ENCODE measurements at places on chromosomes 6 and 20.
A peak's percentile ranks its signal among the peaks of the same experiment; 100 is the strongest.

- no peak for DNase-seq
Observed at GRCh38 chr20:14570811-14571210, 233.4 kb upstream of the FLRT3 start.

DNA sequence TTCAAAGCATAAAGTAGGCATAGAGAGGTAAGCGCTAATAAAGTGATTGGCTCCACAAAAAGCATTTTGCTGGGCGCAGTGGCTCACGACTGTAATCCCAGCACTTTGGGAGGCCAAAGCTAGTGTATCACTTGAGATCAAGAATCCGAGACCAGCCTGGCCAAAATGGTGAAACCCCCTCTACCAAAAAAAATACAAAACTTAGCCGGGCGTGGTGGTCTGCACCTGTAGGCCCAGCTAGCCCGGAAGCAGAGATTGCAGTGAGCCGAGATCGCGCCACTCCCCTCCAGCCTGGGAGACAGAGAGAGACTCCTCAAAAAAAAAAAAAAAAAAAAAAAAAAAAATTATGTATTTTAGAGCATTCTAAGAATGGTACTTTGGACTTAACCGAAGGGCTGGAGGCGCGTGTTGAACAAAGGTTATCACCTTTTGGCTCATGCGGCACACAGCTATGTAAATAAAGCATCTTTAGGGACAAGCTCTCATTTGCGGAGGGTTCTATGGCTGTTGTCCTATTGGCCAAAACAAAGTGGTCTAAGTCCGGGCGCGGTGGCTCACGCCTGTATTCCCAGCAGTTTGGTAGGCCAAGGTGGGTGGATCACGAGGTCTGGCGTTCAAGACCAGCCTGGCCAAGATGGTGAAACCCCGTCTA lies 17.4 kb downstream of the HFE start:
- no peak for DNase-seq

DNA sequence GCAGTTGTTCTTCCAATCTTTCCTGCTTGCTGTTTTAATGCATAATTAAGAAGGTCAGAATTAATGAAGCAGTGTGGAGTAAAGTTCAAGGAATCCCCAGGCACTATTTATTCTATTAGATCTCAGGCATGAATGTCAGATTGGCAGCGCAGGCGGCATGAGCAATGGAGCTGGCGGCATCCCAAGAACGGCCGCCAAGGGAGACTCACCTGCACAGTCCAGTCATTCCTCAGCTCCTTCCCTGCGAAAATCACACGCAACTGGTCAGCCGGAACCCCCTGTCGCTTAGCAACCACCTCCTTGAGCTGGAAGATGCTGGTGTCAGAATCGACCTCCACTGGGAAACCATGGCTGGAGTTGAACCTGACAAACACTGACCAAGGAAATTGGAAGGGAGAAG lies 284.5 kb downstream of the PRKN start:
- DNase-seq = no peak

DNA sequence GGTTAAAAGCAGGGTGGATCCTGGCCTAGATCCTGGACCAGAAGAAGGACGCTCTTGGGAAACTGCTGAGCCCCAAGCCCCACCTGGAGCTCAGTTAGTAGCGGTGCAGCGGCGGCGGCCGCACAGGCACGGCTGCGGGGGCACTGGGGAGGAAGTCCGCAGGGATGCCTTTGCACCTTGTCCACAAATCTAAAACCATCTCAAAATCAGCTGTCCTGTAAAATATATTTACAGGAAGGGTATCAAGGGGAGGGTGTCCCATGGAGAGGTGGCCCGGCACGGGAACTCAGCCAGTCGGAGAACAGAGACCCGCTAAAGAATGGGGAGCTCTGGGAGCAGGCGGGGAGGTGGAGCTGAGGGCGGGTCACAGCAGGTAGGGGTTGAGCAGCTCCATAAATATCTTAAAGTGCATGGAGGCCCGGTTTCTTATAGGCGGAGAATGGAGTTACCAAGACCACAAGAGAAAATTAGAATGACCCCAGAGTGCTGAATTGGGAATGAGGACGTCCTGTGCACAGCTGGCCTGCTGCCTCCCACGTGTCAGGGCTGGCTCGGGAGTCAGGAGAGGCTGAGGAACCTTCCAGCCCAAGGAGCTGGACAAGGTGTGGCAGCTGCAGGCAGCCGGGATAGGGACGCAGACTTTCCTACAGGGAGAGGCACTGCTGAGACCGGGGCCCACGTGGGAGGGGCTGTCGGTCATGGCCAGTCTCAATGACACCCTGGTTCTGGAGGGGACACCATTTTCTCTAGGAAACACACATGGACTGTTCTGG lies 8.0 kb downstream of the MTG2 start:
- no peak for DNase-seq

- no peak for DNase-seq
Observed at GRCh38 chr20:48175261-48175660, 390.0 kb upstream of the SULF2 start.

DNA sequence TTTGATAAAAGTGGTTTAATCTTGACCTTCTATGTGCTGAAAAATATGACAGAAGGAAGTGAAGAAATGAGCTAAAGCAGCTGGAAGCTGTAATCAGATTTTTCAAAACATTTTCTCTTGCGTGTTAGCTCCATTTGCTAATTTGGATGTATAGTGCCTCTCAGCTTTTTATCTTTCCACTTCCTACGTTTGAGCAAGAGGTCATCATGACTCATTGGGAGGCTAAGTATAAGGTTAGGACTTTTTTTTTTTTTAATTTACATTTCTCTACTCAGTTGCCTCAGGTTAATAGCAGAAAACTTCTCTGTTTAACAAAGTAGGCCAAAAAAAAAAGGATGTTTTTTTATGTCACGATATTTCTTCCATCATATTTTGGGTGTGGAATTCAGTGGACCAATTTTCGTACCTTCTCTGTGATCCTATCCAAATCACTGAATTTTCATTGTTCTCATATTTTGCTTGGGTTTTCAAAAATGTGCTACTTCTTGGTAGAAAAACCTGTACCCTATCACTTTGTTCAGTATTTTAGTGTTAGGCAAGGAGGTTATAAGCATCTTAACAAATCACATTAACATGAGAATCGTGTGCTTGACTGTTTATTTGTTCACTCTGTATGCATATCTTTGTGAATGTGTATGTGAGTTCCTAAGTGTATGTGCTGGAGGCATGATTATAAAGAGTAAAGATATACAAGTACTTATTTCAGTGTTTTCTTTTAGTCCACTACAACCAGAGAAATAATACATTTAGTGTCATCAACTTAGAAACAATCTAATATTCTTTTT lies 1028.3 kb upstream of the EYS start:
- DNase-seq = no peak

DNA sequence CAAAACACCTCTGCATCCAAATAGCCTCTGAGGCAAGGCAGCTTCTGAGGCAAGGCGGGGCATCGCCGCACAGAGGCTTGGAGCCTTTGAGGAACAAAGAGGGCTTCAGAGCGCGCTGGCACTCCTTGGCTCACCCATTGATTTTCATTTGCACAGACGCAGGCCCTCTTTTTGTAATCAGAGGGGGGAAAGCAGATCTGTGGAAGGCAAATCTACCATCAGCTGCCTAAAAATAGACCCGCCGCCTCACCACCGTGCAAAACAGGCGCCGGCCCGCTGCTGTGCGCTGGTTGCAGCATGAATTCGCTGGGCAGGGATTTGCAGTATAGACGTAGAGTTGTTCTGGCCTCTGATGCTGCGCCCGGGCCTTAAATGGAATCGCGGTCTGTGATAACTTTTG lies 69.9 kb upstream of the STMND1 start:
- DNase-seq = no peak

DNA sequence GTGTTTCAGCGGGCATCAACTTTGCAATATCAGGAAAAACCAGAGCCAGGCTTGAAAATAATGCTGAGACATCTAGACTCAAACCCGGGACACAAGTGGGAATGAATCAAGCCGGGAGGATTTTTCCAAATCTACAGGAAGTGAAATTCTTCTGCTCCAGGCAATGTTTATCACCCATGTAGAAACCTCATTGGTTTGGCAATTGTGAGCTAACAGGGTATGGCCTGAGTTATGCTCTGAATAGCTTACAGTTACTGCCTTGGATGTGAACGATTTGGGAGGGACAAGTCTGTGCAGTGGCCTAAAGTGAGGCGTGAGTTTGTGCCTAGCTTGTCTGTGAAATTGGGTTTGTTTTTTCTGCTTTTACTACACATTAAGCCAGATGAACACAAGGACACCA lies 87.4 kb downstream of the PCSK2 start:
- DNase-seq = no peak

GRCh38 chr20:46562373-46563169 lies 12.1 kb upstream of the OCSTAMP start:
- peak; percentile 83 for DNase-seq

DNA sequence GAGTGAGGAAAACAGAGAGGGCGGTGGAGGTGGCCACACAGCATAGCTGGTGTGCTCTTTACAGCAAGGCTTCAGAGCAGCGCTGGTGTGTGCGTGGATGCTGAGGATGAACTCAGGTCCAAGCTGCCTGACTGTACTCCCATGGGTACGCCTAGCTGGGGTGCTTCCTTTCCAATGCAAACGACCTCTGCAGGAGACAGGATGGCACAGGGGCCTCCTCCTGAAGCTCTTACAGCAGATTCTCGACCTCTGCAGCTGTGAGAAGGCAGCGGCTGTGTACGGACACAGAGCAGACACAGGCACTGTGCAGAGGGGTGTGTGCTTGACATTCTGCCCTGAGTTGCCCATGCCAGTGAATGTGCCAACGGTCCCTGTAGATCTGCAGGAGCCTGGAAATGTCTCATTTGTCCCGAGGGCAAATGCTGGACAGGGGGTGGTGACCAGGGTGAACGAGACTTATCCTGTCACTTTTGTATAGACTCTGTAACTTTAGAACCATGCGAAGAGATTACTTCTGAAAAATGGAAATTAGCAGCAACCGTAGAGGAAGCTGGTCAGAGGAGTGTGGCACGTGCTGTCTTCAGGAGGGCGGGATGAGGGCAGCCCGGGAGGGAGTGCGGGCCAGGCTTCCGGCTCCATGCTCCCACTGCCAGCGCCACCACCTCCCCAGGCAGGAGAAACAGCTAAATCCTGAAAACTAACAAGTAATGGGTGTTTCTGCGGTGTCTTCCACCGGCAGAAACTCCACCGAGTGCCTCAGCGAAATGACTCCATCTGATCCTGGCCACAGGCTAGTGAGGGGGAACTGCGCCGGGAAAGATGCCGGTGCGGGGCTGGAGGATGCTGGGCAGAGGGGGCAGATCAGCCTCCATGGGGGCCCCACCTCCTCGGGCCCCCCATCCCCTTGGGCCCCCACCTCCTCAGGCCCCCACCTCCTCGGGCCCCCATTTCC lies 120.9 kb upstream of the RPS6KA2 start:
- DNase-seq = peak; percentile 53

- no peak for DNase-seq
Observed at GRCh38 chr6:7000825-7001777, 106.7 kb upstream of the RREB1 start.

- no peak for DNase-seq
Observed at GRCh38 chr20:49853640-49854039, 41.0 kb downstream of the SLC9A8 start.

GRCh38 chr6:32427218-32427617 lies 12.5 kb upstream of the HLA-DRA start:
- DNase-seq = no peak

DNA sequence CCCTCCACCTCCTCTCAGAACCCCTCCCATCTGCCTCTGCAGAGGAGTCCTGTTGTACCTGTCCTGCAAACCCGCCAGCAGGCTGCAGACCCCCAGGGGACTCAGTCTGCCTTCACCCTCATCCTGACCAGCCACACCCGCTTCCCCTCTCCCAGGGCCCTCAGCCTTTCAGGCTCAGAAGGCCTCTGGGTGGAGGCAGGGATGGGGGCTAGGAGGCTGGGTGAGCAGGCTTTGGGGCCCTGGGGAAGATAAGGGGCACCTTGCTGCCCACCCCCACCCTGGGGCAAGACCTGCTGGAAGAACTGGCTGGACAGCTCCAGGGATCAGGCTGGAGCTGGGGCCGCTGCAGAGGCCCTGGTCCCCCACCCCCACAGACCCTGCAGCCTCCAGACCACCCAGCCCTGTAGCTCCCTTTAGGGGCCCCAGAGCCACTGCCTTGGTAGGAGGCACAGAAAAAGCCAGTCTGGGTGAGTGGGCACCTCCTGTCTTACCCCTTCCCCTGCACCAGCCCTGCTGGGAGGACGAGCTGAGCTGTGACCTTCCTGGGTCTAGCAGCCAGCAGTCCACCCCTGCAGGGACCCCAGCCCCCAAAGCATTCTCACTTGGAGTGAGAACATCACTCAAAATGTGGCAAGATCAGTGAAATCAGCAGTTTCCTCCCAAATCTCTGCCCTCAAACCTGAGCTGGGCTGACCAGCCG lies 5.2 kb downstream of the TEAD3 start:
- DNase-seq = no peak

DNA sequence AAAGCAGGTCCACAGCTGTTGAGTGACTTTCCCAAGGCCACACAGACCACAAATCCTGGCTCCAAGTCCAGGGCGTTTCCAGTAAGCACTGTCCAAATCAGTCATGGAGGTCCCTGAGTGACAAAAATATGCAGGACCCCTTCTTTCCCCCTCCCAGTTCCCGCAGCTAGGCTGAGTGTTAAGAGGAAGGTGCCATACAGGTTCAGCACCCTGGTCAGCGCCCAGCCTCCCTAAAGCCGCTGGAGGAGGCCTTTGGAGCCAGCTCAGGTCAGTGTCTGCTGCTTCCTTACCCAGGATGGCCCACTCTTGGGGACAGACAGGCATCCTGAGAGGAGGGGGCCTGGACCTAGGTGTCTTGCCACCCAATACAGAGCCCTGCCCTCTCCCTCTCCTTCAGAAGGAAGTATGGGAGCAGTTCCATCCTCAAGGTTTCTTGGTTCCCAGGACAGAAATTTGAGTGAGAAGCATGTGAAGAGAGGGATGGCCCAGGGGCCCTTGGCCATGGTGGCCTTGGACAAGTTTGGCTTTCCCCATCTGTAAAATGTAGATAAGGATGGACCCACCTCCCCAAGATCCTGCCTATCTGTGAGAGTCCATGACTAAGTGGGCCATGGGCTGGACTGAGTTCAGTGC lies 13.2 kb downstream of the TMEM74B start:
- DNase-seq = peak; percentile 61

- no peak for DNase-seq
Observed at GRCh38 chr20:24981790-24982189, 10.8 kb downstream of the APMAP start.

DNA sequence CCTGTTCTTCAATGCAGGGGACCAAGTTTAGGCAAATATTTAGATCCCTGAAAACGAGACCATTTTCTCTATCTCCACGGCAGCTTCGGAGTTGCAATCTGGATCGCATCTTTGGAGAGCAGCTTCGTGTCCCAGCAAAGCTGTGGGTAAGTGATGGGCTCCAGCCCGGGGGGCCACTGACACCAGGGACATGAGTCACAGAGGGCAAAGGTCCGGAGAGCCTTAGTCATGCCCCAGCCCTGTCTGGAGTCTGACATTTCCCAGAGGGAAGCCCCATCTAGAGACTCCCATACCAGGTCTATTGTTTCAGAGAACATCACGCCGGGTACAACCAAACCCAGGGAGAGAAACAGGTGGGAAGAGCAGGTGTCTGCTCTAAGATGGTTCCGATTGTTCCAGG lies 95.9 kb downstream of the NFATC2 start:
- no peak for DNase-seq

DNA sequence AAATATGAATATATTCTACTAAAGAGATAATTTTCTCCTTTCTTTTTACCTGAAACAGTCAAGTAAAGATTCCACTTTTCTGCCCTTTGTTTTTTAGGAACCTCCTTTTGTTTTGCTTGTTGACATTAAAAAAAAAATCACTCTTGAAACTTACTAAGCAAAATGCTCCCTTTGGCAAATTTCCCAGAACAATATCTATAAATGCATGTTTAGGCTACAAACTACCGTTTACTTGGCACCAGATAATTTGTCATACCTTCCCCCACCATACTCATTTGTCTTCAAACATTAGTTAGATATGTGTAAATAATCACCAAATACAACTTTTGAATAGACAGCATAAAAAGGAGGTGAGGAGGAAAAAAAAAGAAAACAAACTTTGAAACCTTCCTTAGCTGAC lies 604.7 kb downstream of the RFPL4B start:
- DNase-seq = no peak
